ENCODE measurements at places on chromosomes 7 and 10.

DNA sequence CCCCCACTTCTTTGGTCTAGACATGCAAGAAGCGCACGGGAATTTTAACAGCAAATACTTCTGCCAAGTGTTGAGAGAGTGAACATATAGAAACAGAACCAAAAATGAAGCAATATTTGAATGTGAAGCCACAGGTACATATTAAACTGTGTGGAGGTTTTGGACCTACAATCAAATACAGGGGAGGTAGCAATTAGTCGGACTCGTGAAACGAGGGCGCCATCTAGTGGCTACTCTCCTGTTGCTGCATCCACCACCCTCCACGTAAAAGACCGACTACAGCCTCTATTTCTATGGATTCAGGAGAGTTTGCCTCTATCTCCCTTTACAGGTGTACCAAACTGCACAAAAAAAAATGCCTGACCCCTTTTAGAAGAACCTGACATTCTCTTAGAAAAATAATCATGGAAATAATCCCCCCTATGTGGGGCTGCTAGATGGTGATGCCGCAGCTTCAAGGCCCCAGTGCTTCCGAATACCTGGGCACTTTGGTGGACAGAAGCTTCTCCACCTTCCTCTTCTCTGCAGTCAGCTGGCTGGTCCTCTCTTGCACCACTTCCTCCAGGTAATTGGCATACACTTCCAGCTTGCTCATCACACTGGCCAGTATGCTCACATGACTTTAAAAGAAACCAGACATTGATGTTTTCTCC, 31.7 kb downstream of the TECTB start:
- peak; percentile 44 for DNase-seq

DNA sequence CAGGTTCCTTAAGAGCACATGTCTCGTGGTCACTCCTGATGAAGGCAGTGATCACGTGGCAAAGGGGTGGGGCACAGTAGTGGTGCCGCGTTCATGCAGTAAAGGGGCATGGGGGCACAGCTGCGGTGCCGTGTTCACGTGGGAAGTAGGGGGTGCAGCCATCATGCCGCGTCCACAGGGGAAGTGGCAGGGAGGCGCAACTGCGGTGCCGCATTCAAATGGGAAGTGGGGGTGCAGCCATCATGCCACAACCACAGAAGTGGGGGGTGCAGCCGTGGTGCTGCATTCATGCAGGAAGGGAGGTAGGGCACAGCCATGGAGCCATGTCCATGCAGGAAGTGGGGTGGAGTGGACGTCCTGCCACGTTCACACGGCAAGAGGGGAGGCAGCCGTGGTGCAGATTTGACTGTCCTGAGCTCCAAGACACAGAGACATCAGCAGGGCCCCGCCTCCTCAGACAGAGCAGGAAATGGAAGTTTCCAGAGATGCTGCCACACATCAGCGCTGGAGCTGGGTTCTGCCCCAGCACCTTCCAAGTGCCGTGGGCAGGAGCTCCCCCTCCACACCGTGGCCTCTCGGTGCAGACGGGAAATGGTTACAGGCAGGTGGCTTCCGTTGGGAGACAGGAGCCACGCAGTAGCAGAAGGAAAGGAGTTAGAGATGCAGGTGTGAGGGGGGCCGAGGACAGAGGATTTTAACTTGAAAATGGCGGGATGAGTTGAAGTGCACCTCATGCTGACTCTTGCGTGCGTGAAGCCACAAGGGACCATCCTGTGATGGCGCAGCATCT, 95.0 kb upstream of the DDC start:
- no peak for DNase-seq

- DNase-seq, result no peak
Measured at GRCh38 chr7:148151778-148152177, 438.8 kb upstream of the C7orf33 start.

GRCh38 chr10:9792181-9792580, 1225.5 kb upstream of the CELF2 start:
- no peak for DNase-seq

GRCh38 chr7:2201128-2201527, 31.6 kb downstream of the MAD1L1 start:
- DNase-seq, result no peak

DNA sequence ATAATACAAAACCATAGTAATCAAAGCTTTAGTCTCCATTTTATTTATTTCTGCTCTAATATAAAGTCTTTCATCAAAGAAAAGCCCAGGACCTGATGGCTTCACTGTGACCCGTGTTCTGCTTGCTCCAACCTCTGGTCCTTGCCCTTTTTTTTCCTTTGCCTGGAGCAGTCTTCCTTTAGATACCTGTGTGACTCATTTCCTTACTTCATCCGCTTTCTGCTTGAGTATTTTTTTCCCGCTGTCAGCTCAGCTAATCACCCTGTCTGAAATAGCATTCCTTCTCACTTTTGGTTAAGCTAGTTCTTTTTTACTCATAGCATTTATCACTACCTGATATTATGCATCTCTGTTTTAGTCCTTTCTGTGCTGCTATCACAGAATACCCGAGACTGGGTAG, 194.8 kb downstream of the ABCA13 start:
- no peak for DNase-seq

GRCh38 chr10:71487726-71488125, 91.0 kb downstream of the CDH23 start:
- DNase-seq, result no peak

- no peak for DNase-seq
Measured at GRCh38 chr10:129847741-129848483, 116.2 kb downstream of the EBF3 start.

DNA sequence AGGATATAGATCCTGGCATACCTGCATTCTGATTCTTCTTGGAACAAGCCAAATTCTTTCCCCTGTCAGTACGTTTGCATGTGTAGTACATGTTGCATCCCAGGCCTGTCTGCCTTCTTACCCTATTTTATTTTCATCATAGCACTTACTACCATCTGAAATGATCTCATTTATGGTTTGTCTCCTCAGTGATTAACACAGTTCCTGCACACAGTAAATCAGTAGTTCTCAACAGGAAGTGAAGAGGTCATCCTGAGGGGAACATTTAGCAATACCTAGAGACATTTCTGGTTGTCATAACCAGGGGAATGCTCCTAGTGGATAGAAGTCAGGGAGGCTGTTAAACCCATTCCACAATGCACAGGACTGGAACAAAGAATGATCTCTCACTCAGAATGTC, 38.2 kb upstream of the SLC26A4 start:
- no peak for DNase-seq

DNA sequence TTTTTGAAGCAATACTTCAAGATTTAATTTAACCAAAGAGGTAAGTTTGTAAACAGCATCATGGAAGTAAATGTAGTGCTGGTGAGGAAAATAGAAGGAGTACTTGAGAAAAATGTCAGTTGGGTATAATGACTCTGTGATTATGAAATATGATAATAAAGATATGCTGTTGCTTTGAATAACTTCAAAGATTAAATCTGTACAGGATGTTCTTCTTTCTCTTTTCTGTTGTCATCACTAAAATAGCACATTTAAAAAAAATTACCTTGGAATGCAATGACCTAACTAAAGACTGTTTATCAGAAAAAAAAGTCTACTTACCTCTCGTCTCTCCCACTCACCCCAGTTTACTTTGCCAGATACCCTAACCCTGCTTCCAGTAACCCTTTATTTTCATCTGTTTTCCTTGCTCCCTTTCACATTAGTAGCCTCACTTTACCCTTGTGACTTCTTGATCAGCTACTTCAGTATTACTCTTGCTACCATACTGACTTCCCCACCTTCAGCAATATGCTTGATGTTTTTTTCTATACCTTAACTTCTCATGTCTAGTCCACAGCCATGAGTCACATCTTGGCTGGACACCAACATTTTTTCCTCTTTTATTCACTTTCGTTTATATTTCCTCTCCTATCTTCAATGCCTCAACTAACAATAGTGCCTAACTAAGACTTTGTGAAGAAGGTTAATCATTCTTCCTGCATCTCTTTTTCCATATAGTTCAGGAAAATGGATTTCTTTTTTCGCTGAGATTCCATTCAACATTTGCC, 29.7 kb upstream of the TAS2R16 start:
- no peak for DNase-seq

- DNase-seq, result no peak
Measured at GRCh38 chr10:24201503-24202180, 7.3 kb upstream of the KIAA1217 start.

DNA sequence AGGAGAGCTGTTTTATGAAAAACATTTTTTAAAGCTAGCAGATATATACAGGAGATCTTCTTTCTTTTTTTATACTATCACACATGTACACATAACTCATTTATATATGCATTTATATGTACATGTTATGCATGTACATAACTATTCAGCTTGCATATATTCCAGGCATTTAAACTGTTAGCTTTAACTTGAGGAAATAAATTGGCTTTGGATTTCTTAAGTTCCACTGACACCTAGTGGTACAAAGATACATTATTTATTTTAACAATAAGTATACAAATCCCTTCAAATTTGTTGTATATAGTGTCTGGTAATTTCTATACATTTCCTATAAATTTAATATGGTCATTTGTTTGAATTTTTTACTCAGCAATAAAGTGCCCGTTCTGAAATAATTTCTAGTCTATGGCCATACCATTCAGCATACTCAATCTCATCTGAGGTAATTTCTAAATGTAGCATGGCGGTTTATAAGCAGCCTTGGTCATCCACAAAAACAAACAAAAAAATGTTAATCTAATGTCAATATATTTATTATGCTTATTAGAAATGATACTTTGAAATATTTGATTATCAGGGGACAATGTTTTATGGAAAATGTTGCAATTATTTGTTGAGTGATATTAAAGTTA, 11.6 kb downstream of the ZDHHC6 start:
- DNase-seq, result no peak

Measured in anterior cingulate cortex (tissue), 58 donors.